Stimulated activated CD8-positive, alpha-beta memory T cell treated with anti-CD3 and anti-CD28 coated beads, Interleukin-4, amount 100 ng/mL, for 1 hour (primary cell): ENCODE measurements at places on chromosomes 4 and X.

DNA sequence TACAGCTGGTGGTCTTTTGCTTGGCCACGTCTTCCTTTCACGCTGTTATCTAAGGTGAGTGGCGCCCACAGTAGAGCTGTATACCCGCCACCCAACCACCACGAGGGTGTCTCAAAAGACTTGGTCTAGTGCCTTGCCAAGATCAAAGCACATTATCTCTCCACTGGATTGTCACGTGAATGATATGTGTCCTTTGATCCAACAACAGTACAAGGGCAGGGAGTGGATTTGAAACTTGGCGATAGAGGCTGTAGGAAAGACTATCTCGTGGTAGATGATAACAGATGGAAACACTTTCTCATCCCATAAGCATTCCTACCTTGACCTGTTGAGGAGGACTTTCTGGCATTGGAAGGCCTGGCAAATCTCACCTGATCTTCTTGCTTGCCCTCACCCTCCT lies 37.7 kb upstream of the BCLAF3 start:
- no peak for DNase-seq

GRCh38 chr4:1249731-1250526 lies 999 bp upstream of the CTBP1 start:
- no peak for DNase-seq

DNA sequence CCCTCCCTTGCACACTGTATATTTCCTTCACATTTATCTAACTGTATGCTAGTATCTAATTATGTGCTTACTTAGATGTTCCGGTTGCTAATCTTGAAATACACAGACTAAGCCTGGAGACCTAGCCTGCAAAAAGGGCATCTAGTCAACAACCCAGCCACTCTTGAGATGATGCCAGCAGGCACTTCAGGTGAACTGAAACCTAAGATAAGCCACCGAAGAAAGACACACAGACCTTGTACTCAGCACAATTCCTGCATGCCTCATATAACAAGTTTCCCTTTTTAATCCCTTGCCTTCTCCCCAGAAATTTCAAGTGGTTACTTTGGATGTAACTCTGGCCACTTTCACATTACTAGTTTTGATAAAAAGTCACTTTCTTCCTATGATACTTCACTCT lies 2506.6 kb downstream of the ARAP2 start:
- no peak for DNase-seq

DNA sequence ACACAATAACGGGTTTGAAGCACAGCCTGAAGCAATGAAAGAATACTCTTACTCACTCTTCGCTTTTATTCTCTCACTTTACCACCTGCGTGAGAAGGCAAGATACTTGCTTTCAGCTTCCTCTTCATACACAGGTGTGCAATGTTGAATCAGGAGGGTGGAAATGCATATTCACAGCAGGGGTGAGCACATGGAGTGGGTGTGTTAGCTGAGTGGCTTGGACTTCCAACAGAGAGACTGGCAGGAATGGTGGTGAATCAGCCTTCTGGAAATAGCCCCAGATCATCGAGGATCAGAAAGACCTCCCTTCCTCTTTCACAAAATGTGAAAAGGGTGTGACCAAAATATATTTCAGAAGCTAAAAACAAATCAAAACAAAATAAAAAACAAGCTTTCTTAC lies 521.2 kb downstream of the STIM2 start:
- DNase-seq: no peak

- DNase-seq: no peak
Observed at GRCh38 chr4:13529128-13529919, 15.0 kb downstream of the NKX3-2 start.

DNA sequence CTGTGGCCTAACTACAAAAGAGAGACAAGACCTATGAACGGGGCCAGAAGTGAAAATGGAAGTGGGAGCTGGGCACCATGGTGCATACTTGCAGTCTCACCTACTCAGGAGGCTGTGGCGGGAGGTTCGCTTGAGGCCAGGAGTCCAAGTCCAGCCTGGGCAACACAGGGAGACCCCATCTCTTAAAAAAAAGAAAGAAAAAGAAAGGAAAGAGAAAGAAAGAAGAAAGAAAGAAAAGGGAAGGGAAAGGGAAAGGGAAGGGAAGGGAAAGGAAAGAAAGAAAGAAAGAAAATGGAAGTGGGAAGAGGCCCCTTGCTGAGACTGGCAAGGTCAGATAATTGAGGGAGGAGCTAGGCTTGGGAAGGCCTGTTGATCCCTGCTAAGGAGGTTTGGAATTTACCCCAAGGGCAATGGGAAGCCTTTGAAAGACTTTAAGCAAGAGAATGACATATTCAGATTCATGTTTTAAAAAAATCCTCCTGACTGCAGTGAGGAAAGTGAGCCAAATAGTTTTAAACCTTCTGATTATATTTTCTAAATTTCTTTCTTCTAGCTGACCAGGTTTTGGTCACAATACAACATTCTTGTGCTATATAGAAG lies 17.7 kb upstream of the HERC5 start:
- no peak for DNase-seq

DNA sequence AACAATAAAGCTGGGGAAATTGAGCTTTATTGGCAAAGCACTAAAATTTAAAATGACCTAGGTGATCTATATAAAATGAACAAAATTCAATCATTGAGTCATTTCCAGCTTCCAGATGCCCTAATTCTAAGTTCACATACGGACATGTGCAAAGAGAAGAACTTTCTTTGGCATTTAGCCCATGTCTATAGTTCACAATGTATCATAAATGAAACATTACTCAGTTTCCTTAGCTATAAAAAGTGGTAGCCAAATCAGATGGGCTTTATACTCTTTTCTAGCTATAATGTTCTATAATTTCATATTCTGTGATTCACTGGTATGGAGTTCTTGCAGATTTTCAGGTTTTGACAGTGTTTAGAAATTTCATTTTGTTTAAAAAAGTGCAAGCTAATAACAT lies 327.4 kb downstream of the KCTD8 start:
- DNase-seq: no peak

DNA sequence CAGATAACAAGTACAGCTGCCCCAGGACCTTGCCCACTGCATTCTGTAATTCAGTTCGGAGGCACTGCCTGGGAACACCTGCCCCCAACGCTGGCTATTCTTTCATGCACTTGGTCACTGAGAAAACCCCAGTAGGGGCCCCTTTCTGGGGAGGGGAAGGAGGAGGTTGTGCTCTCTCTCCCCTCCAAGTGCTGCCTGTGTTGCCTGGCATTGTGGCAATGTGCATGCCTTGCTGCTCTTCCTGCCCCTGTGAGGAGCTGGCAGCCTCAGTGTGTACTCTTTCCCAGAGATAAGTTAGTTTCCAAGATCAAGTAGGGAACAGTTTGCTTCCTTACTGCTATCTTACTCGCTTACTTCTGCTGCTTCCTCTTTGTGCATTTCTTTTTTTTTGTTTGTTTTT lies 90.8 kb downstream of the AASDH start:
- no peak for DNase-seq

DNA sequence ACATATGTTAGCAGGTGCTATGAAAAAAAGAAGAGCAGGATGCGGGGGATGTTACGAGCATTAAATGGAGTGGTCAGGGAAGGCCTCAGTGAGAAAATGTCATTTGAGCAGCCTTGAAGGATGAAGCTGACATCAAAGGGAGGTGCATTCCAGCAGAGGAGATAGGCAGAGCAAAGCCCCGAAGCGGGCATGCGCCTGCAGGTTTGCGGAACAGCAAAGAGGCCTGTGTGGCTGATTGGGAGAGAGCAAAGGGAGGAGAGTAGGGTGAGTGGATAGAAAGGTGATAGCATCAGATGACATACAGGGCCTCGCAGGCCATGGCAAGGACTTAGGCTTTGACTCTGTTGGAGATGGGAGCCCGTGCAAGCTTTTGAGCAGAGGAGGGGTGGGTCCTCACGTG lies 95.4 kb upstream of the GPR50 start:
- DNase-seq: no peak

GRCh38 chr4:176957353-176958118 lies 164.8 kb upstream of the VEGFC start:
- DNase-seq: no peak

DNA sequence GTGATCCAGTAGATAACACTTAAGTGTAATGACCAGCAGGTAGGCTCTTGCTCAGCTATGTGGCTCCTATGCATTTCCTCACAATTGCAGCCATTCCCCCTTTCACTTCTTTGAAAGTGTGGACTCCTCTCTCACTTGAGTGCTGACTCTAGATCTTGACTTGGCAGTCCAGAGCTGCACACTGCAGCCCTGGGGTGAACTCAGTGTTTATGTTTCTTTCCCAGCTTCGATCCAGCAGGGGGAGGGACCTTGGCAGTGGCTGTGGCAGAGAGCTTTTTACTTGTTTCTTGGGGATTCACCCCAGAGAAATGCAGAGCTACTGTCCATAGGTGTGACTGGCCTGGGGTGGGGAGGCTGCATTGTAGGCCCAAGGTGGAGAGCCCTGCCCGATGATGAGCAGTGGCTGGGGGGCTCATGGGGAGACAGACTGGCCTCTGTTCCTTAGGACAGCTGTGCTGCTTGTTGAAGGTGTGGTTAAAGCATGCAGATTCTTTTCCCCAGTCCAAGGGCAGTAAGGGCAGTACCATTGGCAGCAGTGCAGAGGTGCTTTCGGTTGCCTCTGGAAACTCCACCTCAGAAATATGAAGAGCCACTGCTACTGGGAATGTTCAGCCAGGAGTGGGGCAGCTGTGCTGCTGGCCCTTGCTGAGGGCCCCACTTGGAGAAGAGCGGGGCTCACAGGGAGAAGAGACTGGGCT lies 134.7 kb downstream of the SH3BGRL start:
- no peak for DNase-seq

DNA sequence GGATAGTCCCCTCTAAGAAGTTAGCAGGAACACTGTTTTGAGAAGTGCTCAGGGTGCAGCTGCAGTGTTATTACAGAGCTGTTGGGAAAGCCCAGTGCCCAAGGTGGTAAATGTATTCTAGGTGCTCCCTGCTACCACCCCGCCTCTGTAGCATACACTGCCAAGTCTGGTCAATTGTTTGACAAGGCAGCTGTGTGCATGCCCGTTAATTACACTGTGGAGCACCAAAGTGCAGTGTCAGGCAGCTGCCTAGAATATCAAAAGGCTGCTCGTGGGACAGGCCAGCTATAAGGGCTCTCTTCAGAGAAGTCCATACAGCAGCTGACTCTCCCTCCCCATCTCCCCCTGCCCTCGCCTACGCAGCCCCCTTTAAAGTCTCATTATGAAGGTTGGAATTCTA lies 99.9 kb upstream of the KLHL13 start:
- no peak for DNase-seq

- no peak for DNase-seq
Observed at GRCh38 chr4:187814737-187815465, 180.7 kb upstream of the ZFP42 start.

DNA sequence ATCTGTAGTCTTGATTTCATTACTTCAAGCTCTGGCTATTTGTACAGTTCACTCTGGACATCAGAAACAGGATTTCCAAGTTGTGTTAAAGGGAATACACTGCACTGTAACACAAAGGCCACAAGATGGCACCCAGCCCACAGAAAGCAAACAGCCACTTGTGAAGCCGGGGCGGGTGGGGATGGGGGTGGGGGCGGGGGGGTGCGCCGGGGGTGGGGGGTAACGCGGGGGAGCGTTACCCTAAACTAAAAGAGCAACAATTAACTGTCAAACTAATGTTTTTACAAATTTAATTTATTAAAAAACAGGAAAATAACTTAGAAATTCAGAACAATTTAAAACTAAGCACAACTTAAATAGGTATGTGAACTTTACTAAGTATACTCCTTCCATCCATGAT lies 27.3 kb downstream of the PRDX4 start:
- no peak for DNase-seq

GRCh38 chr4:159278399-159278798 lies 175.5 kb downstream of the RAPGEF2 start:
- no peak for DNase-seq

DNA sequence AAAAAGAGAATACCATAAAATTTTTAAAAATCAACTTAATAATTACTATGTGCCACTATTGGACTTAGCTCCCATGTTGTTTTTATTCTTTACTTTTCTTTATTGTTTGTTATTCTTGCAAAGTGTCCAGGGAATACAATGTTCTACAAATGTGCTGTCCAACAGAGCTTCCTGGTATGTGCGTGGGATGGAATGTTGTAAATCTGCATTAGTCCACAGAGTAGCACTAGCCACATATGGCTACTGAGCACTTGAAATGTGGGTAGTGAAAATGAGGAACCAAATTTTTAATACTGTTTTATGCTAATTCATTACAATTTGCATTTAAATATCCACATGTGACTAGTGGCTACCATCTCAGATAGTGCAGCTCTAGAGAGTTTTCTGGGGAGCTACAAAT lies 14.3 kb upstream of the CORIN start:
- DNase-seq: no peak

- DNase-seq: no peak
Observed at GRCh38 chr4:182048871-182049270, 194.3 kb upstream of the TENM3 start.

- DNase-seq: no peak
Observed at GRCh38 chrX:101462892-101463291, 22.4 kb upstream of the ARMCX4 start.

- DNase-seq: no peak
Observed at GRCh38 chr4:79294064-79294463, 31.8 kb downstream of the NAA11 start.

DNA sequence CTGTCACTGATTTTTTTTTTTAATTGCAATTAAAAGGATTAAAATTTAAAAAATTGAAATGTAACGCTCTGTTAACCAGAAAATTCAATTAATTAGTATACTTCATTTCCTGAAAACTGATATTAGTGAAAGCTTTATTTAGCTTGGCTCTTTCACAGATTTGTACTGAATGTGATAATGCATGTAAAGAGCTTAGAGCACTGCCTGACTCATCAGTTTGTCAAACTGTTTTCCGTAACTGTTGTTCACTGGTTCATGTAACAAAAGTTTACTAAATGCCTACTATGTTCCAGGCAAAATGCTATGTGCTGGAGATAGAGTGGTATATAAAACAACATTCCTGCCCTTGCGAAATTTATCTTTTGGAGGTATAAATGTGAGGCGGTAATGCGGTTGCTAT lies 471.7 kb downstream of the SH2D1A start:
- no peak for DNase-seq

DNA sequence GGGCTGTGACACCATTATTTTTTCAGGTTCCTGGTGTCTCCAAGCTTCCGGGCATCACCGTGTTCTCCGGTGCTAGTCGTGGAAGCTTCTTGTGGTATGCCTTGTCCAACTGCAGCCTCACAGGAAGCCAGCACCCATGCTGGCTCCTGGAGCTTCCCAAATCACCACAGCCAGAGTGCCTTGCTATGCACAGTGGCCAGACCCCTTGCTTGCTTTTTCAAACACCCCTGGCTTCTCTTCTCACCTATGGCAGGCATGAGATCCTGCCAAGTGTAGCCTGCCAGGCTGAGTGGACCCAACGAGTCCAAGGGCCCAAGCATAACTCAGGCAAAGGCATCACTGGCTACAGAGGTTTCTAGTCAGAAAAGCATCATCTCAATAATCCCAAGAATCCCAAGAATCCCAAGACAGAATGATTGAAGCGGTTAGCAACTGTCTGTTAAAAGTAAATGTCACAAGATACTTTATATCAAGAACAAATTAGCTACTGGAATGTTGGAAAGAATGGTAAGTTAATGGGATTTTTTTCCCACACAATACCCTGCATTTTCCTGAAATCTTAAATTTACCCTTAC lies 1522.9 kb downstream of the PCDH18 start:
- no peak for DNase-seq
